ENCODE measurements at places on chromosomes 1 and 21.

DNA sequence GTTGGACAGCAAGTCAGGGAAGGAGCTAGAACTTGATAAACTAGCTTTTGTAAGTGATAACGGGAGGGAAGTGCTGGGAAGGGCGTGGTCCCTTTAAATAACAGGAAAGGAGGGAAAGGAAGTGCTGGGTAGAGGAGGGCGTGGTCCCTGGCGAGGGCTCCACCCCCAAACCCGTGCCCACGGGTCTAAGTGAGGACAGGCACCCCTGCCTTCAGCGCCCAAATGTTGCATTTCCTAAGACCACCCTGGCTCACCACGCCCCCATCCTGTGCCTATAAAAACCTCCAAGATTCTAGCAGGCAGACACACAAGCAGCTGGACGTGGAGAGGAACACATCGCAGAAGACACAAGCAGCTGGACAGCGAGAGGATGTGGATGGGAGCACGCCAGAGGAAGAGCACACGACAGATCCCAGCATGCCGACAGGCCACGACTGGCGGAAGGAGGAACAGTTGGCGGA, 58.5 kb downstream of the PALMD start:
- no peak for DNase-seq

DNA sequence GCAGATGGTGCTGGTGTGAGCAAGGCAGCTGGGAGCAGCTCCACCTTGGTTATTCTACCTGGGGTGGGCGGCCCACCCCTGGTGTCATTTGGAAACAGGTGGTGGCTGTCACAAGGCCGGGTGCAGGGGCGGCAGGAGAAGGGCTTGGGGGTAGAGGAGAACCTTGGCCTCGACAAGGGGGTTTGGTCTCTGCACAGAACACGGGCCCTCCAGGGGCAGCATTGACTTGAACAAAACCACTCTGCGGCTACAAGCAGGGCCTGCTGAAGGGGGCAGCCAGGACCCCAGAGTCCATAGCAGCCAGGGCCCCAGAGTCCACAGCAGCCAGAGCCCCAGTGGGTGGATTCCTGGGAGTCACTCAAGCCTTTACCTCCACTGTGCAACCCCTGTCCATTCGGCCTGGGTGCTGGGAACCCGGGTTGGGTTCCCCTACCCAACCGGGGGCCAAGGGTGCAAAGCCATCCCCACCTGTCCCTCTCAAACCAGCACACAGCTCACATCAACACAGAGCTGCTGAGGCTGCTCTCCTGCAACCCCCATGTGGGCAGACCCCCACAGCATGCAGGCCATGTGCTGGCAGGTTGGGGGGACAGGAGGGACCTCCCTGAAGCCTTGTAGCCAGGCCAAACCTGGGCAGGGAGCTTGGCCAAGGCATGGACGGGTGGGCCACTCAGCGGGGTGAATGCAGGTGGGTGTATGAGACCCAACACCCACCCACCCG, 7.7 kb downstream of the TRIM11 start:
- DNase-seq = no peak

- DNase-seq = no peak
Measured at GRCh38 chr1:241250465-241250864, 106.5 kb downstream of the RGS7 start.

DNA sequence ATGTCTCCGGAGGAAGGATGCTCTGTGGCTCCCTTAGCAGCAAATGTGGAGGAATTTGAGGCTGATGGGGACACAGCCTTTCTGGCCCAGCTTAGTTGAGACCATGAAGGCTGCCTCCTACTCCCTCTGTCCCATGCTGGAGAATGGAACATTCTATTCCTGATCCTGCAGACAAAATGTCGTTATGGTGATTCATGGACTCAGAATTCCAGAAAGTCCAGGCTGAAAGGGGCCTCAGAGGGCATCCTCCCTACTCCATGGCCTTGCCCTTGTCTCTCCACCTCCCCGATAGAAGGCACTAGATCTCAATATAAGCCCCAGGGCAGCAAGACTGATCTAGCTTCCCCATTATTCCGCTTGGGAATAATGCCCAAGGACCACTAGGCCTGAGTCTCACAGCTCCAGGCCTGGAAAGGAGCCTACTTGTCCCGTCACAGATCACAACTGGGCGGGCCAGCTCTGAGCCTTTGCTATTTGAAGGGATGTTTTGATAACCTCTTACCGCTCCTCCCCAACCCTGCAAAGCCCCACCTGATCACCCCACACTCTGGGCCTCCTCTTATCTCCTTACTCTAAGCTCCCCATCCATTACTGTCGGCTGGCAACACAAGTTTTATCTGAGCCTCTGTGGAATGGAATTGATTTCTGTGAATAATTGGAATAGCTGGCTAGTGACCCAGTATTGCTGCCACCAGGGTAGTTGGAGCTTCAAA, 52.8 kb upstream of the TRABD2B start:
- DNase-seq = no peak

- DNase-seq = peak; percentile 19
Measured at GRCh38 chr1:228861832-228862180, 126.5 kb downstream of the RHOU start.

Measured in fibroblast of mammary gland (primary cell).